ENCODE measurements at places on chromosomes 11 and 22.

DNA sequence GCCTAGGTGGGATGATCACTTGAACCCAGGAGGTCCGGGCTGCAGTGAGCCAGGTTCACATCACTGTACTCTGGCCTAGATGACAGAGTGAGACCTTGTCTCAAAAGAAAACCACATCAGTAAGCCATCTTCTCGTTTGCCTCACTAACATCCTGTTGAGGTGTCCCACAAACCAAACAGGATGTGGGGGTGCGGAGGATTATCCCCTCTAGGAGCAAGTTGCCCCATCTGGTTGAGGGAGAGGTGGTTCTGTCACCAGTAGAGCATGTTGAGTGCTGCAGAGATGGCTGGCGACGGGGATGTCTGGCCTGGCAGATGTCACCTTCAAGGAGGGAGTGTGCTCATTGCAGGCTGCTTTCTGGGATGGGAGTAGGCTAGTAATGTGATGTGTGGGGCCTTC, 72.4 kb downstream of the ZNRF3 start:
- DNase-seq, result peak; percentile 13

DNA sequence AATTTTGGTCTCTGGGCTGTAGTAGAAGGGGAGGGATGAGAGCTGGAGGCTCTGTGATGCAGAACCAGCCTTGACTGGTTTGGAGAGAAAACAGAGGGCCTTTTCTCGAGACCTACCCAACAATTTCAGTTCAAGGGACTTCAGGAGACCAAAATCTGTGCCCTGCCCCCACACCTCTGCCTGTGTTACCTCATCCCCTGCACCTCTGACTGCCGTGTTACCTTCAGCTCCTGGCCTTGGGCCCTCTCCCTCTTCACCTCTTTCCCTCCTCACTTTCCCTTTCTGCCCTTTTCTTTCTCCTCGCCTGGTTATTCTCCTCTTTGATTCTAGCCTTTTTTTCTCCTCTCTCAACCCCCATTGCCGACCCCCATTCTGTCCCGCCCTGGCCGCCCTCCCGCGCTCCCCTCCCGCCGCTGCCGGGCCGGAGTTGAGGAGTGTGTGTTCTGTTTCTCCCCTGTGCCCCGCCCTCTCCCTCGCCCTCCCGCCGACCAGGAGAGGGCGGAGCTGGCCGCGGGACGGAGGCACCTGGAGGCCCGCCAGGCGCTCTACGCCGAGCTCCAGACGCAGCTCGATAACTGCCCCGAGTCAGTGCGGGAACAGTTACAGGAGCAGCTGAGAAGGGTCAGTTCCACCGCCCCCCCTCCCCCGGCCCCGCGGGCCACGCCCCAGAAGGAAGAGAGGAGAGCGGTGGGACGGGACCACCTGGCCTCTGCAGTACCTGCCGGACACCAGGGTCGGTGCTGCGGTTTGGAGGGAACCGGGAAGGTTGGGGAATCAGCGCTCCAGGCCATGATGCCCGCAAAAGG, 27.2 kb downstream of the PHLDB1 start:
- no peak for DNase-seq

DNA sequence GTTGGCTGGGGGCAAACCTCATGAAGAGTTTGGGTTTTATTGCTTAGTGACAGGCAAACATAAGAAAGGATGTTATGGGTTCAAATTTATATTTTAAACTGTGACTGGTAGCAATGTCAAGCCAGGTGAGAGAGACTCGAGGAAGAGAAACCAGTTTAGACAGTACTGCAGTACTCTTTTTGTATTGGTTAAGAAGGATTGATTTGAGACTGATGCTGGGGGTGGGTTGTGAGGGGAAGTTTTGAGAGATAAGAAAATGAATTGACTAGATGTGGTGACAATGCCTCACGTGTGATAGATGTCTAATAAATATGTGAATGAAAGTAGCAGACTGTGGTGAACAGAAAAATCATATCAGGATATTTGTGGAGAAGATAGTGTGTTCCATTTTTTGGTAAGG, 142.4 kb downstream of the DDX10 start:
- no peak for DNase-seq

DNA sequence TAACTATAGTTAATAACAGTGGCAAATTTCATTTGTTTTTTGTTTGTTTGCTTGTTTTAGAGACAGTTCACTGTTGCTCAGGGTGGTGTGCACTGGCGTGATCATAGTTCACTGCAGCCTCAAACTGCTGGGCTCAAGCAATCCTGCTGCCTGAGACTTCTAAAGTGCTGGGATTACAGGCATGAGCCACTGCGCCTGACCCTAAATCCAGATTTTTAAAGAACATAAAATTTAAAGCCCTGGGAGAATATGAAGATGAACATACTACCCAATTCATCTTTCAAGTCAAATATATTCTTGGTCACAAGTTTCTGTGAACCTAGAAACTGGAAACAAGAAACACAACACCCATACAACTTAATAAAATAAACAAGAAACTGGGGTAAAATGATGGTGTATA, 28.1 kb downstream of the RRAS2 start:
- no peak for DNase-seq

DNA sequence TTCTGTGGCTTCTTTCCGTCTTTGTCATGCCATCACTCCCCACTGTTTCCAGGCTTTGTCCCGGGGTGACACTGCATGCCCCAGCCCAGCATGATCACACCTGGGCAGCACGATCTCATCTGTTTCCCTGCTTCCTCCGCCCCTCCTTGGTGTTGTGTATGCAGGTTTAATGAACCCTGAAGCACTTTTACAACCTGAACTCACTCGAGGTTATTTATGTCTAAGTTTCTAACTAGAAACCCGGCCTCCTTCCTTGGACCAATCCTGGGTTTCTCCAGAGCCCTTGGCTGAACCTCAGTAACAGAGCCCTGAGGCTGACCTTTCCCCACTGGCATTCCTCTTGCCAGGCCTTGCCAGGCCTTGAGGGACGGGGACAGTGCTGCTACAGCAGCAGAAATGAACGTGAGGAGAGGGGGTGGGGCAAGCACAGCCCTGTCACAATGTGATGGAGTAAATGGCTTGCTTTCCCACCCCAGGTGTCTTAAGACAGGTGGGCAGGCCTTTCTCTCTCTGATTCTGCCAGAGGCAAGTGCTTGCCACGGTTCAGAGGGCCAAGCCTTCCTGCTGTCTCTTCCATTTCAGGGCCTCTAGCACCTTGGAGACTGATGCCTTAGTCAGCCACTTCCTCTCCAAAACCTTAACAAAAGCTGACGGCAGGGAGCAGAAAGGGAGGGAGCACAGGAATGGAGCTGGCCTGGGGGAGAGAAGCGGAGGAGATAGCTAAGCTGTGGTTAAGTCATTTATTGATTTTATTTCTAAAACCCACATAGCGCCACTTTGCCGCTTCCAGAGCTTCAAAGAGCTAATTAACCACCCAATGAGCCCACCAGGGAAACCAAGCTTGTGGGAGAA, 3.1 kb upstream of the PYGM start:
- DNase-seq, result no peak

GRCh38 chr11:82041764-82042163, 691.9 kb downstream of the FAM181B start:
- no peak for DNase-seq

DNA sequence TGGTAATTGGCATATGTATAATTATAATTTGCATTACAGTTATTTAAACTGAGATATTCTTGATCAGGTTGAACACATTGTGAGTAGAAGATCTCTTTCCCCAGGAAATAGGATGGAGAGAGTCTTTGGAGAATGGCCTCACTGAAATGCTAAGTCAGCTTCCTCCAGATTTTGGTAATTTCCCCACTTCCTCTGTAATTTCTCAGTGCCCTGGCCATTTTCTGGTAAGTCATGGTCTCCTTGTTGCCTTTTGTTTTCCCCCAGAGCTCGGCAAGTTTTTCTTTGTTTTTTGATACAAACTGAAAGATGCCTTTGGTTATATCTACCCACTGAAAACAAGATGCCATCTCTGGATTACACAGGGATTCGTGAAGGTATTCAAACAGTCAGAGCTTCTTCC, 12.8 kb upstream of the FBXO3 start:
- no peak for DNase-seq

GRCh38 chr11:66042227-66042995, 6.5 kb downstream of the GAL3ST3 start:
- no peak for DNase-seq

DNA sequence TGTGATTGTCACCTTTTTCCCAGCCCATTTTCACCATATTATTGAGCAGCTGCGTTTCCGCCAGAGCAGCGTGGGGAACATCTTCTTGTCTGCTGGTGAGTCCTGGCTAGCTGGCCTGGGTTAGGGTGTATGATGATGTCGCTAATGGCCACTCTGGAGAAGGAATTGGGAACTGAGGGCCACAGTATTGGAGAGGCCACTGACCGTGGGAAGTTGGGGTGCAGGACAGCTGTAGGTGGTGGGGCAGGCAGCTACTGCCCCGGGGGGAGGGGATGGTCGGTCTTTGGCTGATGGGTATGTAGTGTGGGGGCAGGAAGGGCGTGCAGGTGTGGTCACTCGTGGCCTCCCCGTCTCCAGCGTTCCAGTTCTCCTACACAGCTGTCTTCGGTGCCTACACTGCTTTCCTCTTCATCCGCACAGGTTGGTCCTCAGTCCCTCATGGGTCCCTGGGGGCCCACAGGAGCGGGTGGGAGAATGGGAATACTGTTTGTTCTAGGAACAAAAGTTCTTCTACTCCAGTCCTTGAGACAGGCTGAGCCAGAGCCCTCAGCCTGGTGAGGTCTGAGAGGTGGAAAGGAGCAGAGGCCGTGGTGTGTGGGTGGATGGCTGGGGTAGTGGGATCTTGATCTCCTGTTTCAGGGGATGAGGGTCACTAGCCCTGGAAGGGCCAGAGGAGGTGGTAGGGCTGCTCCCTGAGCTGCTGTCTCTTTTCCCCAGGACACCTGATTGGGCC, 2.1 kb downstream of the RCE1 start:
- no peak for DNase-seq

GRCh38 chr11:118314988-118315411, 10.5 kb downstream of the CD3E start:
- DNase-seq, result no peak

DNA sequence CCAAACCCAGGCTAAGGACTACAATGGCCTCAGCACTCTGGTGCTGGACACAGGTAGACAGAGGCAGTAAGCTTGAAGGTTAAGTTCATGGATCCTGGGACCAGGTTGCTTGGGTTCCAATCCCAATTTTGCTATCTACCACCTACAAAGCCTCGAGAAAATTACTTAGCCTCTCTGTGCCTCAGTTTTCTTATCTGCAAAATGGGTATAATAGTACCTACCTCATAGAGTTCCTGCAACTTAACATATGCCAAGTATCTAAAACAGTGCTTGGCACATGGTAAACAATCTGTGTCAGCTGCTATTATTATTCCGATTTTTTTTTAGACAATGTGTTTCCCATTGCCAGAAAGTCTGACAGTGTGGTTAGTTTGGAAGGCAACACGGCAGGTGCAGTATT, 37.5 kb downstream of the SYN3 start:
- DNase-seq, result no peak

DNA sequence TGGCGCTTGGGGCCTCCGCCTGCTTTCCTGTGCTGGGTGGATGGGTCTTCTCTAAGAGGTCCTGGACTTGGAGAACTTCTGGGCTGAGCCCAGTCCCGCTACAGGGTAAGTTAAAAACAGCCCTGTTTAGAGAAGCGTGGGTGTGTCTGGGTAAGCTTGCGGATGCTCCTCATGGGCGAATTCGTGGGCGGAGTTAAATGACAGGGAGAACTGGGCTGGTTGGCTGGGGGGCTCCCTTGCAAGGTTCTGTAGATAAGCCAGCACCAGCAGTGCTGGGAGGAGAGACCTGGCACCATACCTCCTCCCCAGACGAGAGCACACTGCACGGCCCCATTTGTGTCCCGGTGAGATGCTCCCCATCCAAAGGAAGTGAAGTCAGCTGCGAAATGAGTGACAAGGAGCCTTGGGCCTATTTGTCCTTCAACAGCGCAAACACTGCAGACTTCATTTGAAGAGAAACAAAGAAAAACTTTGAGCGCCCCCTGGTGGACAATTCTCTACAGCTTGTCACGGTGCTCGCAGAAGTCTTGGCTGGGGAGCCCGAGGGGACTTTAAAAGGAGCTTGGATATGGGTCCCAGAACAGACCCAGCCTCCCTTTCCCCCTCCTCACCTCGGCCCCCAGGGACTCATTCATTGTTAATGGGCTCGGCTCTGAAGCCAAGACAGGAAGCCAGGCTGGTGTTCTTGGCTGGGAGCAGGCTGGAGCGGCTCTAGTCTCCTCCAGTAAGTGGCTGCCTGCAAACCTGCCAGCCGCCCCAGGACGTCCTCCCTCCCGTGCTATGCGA, 39.5 kb downstream of the TP53I11 start:
- peak; percentile 81 for DNase-seq

- no peak for DNase-seq
Observed at GRCh38 chr11:67027943-67028542, 5.1 kb downstream of the SYT12 start.

GRCh38 chr11:8314916-8315315, 51.2 kb upstream of the LMO1 start:
- no peak for DNase-seq

DNA sequence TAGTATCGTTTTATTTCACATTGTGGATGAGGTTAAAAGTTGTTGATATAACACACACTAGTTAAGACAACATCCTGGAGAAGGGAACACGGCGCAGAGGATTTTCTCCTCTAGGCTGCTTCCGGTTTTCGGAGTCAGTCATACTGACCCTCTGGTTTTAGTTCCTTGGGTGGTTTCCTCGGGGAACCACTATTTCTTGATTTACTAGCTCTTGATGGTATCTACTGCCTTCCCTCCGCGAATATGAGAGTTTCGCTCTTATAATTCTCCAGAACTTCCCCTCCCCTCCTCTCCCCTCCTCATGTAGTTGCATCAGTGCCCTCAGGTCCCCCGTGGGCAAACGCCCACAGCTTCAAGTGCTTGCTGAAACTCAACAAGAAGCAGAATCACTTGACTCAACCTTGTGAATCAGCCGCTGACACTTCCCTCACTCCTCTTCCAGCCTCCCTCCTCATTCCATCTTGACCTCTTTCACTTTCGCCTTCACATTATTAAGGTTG, 15.9 kb upstream of the APOBEC3A start:
- peak; percentile 30 for DNase-seq

GRCh38 chr11:12803086-12803826, 129.0 kb downstream of the TEAD1 start:
- no peak for DNase-seq

- no peak for DNase-seq
Observed at GRCh38 chr11:105137286-105137685, 2.3 kb downstream of the CARD18 start.

DNA sequence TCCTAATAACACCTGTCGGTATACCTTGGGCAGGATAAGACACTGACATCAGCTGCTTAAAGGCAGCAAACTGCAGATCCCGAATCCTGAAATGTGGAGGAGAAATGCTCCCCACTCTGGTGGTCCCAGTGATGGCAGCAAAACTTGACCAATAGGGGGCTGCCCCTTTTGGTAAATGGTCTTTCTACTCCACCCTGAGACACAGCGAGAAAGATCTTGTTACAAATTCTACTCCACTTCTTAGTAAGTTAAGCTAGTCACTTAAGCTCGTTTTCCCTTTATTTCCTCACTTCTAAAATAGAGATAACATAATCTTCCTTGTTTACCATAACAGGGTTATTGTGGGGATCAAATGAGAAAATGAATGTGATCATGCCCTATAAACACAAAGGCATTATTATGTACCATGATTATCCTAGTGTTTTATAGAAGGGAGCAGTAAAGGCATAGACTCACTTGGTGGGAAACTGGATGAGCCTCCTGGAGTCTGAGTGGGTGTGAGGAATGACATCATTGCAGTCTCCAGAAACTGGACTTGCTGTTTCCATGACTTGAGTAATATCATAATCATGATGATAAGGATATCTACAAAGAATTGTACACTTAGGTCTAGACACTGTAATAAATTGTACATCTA, 50.9 kb downstream of the ENDOD1 start:
- no peak for DNase-seq

- no peak for DNase-seq
Observed at GRCh38 chr22:21622011-21622918, 7.6 kb downstream of the YDJC start.
